IPS DF 6.9 (cell line): ENCODE measurements at places on chromosomes 11 and 22.

DNA sequence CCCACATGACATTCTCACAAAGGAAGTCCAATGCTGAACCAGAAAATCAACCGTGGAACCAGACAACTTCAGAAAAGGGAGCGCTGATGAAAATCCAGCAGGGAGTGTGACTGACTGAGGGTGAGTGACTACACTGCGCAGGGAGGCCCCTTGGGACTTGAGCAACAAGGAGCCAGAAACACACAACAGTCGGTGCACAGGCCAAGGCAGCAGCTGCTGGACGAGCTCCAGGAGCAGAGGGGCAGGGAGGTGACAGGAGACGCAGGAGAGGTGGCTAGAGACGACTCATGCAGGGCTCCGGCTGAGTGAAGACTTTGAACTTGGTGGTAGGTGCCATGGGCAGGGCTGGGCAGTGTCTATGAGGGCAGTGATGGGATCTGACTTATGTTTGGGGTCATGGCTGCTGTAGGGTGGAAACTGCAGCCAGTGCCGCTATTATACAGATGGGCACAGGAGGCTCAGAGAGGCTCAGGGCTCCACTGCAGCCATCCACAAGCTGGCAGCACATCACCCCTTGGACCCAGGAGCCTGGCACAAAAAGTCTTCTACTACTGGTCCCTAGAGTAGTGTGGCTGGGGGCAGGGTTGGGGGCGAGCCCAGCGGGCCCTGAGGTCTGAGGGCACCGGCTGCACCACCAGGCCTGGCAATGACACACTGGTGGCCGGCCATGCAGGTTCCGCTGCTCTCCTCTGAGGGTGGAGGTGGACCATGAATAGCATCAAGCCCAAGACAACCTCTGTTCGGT is 10.3 kb upstream of the FADD start:
- no peak for DNase-seq

- no peak for DNase-seq
These were observed 5.1 kb downstream of the PRAME start for GRCh38 chr22:22553735-22554586.

DNA sequence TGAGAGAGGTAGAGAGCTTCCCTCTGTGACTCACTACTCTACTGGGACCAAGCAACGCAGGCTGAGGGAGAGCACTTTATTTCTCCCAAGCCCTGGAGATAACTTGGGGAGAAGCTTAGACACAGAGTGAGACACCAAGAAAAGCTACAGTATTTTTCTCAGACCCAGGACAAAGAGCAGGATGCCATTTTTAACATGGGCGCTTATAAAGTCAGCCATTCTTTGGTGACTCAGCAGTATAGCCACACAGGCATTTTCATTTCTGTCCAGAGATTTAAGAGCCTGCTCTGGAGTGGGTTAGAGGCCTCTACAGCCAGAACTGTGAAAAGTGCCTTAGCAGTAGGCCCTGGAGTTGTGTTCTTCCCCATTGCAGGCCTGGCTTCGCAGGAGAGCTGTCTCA is 55.0 kb upstream of the GLYAT start:
- no peak for DNase-seq

- no peak for DNase-seq
These were observed 19.3 kb downstream of the POLR3H start for GRCh38 chr22:41524809-41525449.

DNA sequence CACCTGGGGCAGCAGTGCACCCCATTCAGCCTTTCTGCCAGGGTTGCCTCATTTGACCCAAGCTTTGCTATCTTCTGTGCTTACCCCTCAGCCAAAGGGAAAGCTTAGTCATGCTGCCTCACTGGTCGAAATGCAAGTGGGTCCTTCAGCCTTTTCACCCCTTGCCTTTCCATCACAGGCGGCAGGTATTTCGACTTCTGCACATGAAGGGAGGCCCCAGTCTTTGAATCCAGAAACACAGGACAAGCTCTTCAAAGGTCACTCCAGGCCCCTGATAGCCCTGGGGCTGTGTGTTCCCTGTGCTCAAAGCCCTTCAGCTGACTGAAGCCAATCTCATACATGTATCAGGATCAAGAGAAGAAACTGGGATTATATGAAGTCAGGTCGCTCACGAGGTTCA is 129.7 kb downstream of the SNX19 start:
- DNase-seq = no peak

DNA sequence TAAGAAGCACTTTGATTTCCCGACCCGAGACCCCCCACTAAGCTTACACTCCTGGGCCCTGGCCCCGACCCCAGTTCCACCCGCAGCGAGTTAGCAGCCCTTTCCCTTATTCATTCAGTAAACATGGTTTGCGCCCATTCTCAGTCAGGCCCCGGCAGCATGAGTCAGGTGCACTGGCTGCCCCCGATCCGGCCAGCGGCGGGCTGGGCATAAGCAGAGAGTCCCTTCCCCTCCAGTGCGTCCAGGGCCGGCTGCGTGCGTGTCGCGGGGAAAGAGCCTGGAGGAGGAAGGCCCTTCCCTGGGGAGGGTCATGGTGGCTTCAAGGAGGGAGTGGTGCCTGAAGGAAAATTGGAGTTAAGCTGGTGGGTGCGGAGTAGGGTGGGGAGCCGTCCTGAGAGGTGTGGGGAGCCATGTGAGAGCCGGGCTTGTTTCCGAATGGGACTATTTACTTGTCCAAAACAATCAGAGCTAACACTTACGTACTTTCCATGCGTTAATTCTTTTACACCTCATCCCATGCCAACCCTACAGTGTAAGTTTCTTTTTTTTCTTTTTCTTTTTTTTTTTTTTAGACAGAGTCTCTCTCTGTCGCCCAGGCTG is 657 bp downstream of the IGHMBP2 start:
- DNase-seq = no peak

- no peak for DNase-seq
These were observed 11.4 kb downstream of the DGAT2 start for GRCh38 chr11:75779960-75780359.

DNA sequence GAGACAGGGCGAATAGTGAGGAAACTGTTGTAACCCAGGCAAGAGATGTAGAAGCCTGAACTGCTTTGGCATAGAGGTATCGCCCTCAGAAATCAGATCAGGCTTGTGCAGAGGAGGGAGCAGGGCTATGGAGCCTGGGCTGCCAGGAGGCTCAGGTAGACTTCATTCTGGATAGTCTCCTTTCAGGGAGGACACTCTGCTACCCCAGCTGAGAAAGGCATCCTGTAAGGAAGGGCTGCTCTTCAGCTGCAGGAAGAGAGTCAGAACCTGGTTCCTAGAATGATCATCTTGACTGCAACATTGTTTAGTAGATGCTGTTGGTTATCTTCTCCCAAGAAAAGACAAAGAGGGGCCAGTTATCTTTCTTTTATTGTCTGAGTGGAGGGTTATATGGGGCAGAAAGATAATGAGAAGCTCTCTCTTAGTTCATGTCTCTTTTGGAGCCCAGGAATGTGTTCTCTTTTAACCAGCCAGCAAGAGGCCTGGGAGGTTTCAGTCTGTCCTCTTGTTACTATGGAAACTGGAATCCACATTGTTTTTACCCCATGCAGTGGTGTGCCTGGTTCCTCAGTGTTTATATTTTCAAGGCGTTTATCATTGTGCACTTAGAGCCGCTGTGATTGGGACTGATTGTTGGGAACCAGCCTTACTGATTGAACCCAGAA is 95.7 kb downstream of the STIM1 start:
- peak; percentile 18 for DNase-seq

- no peak for DNase-seq
These were observed 79.4 kb downstream of the ATM start for GRCh38 chr11:108302121-108302785.
